ENCODE measurements at places on chromosomes 6 and 20.

DNA sequence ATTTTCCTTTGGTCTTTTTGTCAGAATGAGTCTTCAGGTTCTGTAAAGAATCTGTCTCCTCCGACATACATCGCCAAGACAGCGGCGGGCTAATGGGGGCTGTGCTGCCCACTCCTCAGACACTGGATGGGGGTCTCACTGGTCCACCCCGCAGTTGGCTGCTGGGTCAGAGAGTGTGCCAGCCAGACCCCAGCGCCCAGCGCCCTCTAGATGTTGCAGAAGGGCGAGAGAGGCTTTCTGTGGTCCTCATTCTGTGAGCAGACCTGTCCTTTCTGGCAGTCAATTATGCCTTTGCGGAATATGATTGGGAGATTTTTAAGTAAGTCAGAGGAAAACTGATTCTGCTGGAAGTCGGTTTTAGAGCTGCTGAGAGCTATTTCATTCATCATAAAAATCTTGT lies 7.8 kb upstream of the CCR6 start:
- no peak for DNase-seq

DNA sequence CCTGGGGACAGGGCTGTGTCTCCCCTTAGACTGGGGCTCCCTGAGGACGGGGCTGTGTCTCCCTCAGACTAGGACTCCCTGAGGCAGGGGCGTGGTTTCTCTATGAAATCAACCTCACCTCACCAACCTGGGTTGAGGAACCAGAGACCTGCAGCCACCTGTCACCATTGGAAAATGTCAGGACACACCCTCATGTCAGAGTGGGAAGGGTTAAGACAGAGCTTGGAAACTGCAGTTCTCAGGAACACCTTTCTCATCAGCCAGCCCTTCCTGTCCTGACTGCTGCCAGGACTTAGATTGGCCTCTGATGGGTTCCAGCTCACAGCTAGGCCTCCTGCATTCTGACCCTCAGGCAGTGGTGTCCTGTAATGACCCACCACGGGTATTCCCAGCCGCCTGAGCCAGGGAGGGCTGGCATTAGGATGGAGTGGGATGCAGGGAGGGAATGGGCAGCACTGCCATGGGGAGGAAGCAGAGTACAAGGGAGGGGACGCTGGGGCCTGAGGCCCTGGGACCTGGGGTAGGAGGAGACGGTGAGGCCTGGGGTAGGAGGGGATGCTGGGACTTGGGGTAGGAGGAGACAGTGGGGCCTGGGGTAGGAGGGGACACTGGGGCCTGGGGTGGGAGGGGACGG lies 76.3 kb downstream of the MRPL14 start:
- no peak for DNase-seq

DNA sequence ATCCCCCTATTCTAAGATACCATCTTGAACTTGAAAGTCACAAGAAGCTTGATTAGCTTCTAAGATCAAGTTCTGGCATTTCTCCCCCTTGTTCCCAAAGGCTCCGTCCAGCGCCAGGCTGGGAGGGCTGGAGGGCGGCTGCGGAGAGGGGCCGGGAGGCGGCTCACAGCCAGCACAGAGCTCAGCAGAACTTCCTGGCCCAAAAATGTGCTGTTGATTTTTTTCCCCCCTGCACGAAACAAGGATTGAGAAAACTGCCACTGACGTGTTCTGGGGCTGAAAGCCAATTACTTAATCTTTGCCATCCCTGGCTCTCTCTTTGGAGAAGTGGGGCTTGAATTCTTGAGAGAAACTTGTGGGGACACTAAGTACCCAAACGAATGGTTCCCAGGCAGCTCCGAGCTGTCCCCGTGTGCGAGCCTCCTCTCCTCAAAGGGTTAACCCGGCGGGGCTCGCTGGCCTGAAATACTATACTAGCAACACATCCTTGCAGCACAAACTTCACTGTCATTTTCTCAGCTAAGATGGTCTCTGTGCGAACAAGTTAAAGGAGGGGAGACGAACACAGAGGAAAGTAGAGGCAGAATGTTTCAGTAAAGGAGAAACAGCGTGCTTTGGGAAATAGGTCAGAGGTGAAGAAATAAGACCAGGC lies 452 bp downstream of the TRAF3IP2 start:
- DNase-seq: no peak

GRCh38 chr6:110255211-110255750 lies 75.1 kb downstream of the CDC40 start:
- DNase-seq: no peak

DNA sequence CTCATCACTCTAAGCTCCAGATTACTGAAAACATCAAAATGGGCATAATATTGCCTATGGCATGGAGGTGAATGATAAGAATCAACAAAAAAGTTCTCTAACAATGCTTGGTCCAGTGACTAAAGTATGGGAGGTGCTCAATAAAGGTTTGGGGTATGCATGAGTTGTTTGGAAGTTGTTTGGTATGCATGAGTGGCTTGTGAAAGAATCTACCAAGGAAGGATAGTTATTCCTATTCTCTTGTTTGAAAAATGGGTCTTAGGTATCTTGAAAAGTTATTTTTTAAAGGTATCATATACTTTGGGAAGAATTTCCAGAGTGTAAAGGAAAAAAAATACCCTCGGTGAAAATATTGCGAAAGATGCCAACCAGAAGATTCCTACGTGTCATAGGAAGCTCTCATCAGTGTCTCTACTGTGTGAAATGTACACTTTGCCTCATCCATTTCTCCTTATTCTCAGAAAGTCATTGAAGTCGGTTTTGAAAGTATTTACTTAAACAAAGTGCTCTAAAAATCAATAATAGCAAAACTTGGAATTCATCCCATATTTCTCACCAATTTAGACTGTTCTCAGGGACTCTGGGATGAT lies 449.8 kb downstream of the ADGRB3 start:
- no peak for DNase-seq

GRCh38 chr6:106883808-106884262 lies 90.7 kb downstream of the CD24 start:
- DNase-seq: no peak

DNA sequence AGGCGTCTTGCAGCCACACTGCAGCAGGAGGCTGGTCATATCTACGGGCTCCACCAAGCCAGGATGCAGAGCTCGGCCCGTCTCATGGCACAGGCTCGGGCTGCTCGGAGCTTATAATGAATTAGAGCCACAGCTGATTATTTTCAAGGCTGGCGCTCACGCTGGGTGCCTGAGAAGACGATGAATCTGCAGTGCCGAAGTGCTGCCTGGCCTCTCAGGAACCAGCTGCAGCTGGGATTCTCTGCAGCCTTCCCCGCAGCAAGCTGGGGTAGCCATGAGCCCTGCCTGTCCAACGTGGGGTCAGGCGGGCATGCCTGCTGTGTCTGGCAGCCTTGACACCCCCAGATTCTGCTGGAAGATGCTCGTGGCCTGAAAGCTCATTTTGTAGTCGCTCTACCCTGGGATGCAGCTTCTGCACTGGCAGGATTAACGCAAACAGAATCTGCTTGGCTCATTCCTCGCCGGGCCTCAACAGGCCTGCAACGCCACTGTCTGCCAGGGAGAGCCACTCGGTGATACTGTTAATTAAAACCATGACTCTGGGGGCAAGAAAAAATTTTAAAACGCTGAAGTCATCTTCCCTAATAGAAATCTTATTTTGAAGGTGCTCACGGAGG lies 104.3 kb downstream of the CDH26 start:
- no peak for DNase-seq

DNA sequence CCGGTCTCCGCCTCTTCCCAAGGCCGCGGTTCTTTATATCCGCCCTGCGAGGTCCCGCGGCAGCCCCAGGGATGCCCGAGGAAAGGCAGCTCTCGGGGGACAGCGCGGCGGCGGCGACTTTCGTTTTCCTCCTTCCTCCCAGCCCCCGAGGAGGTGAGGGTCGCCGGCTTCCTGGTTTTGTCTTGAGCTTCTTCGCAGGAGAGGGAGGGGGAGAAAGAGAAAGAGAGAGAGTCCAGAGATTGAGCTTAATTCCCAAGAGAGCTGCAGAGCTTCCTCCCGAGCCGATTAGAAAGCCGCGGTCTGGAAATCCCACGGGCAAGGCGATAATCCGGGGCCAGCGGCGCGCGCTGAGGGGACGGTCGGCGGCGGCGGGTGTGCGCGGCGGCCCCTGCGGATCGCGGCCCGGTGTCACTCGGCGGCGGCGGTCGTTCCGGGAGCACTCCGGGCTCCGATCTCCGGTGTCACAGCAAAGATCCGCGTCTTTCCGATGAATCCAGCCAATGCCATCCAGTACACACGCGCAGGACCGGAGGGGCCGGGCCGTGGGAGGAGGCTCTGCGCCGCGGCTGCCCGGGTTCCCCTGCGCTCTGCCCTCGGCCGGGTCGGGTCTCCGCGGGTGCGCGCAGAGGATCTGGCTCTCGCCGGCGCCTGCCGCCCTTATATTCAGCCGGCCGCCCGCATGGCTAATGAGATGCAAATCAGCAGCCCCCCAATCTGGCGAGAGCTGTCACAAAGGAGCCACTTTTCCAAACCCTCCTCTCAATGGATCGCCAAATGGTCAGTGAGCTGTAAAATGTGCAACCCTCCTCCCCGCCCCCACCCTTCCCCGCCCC lies at the start of gene DLL1:
DLL1 (minus strand) TSS at position 783 of the 833 bp plus-strand sequence. CDS start 939 bp downstream, outside the sequence.
- no peak for DNase-seq

All from stimulated activated CD4-positive, alpha-beta T cell treated with anti-CD3 and anti-CD28 coated beads, Interleukin-12 subunit alpha, Interleukin-12 subunit beta, amount 100 ng/mL, for 48 hours (primary cell).